RPMI7951 (cell line): ENCODE measurements at places on chromosomes 3 and 15.
A peak's percentile ranks its signal among the peaks of the same experiment; 100 is the strongest.

GRCh38 chr15:78796510-78796909 is 14.8 kb downstream of the ADAMTS7 start:
- no peak for DNase-seq

DNA sequence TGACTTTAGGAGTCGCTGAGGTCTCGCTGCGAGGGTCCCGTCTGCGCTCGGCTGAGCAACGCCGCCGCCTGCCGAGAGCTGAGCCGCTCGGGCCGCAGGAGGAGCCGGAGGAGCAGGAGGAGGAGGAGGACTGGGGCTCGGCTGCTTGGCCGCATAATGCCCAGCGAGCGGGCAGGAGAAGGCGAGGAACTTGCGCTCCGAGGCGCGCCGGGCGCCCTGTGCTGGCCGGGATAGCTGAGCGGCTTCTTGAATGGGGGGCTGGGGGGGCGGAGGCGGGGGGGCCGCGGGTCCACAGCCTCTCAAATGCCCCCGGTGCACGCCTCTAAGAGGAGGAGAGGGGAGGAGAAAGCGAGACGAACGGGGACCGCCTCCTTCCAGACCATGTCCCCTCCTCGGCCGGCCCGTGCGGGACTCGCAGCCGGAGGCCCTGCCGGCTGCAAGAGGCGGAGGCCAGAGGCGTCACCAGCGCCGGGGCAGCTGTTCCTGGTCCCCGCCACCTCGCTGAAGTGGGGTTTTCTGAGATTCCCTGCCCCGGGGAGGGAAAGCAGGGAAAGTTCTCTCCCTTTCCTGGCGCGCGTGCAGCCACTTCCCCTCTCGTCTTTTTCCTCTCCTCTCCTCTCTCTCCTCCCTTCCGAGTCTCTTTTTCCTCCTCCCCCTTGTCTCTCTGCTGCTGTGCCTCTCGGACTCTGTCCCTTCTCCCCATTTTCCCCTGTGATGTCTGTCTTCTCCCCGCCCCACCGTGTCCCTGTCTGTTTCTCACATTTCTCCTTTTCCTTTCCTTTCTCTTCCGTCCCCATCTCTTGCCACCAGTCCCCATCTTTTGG is at the start of gene ADAMTS9:
Gene ADAMTS9, minus strand, starts transcription at position 220 of the 824 bp plus-strand sequence. CDS start 343 bp downstream, outside the sequence.
- peak; percentile 79 for DNase-seq

DNA sequence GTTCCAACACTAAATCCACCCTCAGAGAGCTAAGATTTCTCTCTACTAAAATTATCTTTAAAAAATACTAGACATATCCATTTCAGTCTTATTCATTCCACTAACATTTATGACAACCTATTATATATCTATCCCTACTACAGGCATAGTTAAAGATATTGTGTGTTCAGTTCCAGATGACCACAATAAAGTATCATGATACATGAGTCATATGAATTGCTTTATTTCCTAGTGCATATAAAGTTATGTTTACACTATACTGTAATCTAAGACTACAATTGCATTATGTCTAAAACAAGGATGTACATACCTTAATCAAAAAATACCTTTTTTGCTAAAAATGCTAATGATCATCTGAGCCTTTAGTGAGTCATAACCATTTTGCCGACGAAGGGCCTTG is 19.4 kb downstream of the SHOX2 start:
- DNase-seq: no peak

DNA sequence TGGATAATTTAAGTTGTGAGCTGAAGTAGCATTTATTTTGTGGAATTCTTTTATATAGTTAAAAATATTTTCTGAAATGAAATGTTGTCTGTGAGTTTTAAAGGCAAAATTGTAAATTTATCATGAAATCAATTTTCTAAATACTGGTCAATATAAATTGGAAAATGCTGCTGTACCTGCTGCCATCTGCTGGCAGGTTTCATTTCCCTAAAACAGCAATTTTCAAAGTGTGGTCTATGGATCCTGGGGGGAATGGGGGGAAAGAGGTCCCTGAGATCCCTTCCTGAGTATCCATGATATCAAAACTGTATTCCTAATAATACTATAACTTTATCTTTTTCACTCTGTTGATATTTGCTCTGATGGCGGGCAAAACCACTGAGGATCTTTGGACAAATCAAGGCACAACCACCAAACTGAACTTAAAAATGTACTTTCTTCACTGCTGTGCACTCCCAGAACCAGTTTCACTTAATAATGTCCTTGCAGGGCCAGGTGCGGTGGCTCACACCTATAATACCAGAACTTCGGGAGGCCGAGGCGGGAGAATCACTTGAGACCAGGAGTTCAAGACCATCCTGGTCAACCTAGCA is 17.2 kb upstream of the CCR4 start:
- DNase-seq: peak; percentile 11

- DNase-seq: peak; percentile 51
Measured at GRCh38 chr3:62632510-62633294, 242.5 kb downstream of the CADPS start.

DNA sequence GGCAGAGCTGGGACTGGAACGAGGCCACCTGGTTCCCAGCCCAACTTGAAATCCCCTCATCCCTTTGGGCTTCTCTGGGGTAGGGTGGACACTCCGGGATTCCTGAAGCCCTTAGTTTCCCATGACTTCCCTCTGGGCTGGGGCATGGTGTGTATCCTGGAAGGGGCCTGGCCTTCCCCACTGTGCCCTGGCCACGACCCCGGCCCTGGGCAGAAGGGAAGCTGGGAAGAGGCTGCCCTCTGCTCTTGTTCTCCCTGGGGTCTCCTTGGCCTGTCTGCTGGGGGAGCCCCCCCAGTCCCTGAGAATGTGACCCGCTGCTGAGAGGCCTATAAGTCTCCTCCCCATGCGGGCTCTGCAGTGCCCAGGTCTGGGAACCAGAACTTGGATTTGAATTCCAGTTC is 104.9 kb downstream of the LINGO1 start:
- DNase-seq: no peak

DNA sequence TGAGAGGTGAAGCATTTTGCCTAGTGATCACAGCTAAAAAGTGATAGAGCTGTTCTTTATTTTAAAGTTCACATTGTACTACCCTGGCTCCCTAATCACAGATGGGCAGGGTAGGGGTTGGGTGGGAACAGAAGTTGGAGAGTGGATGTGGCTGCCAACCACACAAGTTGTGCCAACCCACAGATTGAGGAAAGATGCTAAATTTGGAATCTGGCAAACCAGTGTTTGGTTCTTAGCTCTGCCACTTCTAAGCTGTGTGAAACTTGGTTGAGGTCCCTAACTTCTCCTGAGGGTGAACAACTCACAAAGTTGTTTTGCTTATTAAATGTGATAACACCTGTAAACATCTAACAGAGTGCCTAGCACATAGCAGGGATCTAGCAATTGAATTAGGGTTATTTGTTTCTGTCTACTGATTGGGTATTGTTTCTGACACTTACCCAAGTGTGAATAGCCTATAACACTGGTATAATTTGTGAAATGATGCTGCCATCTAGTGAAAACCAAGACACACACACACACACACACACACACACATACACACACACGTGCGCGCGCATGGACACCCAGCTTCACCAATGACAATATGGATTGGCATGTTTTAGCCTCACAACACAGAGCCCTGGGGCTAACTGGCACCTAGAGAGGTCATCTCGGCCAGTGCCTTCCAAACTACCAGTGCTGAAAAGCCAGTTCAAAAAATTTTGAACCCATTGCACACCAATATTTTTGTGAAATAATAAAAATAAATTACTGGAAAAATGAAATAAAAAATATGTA is 25.3 kb downstream of the ADGRG7 start:
- DNase-seq: peak; percentile 79

DNA sequence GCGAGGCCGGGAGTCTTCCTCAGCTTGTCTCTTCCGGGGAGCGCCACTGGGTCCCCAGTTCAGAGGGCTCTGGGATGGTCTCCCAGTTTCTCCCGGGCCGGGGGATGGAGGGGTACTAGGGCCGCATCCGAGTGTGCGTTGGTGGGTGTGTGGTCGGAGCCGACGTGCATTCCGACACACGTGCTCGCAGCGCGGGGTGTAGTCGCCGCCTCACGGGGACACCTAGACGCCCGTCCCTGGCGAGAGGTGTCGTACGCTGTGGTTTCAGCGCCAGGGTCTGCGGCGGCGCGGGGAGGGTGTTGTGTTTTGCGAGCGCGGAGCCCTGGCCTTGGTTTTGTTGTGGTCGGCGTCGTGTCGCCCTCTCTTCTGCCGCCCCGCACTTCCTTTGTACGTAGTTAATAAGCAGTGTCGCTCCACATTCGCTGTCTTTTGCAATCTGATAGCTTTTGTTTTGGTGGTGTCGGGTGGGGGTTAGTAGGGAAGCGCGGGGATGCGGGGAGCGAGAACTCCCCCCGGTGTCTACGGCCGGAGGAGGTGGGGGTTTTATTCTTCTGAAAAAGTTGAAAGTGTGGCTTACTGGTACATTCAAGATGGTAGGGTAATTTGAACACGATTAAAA is 2.2 kb downstream of the IGF1R start:
- no peak for DNase-seq

GRCh38 chr15:26648676-26649075 is 124.2 kb downstream of the GABRB3 start:
- DNase-seq: no peak

DNA sequence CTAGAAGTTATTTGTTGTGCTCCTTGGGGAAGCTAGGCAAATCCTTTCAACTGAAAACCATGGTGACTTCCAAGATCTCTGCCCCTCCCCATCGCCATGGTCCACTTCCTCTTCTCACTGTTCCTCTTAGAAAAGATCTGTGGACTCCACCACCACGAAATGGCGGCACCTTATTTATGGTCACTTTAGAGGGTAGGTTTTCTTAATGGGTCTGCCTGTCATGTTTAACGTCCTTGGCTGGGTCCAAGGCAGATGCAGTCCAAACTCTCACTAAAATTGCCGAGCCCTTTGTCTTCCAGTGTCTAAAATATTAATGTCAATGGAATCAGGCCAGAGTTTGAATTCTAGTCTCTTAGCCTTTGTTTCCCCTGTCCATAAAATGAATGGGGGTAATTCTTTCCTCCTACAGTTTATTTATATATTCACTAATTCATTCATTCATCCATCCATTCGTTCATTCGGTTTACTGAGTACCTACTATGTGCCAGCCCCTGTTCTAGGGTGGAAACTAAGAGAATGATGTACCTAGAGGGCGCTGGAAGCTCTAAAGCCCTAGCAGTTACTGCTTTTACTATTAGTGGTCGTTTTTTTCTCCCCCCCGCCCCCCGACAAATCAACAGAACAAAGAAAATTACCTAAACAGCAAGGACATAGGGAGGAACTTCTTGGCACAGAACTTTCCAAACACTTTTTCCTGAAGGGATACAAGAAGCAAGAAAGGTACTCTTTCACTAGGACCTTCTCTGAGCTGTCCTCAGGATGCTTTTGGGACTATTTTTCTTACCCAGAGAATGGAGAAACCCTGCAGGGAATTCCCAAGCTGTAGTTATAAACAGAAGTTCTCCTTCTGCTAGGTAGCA is 657 bp downstream of the PATL2 start:
- peak; percentile 52 for DNase-seq

GRCh38 chr3:10526366-10526765 is 21.0 kb upstream of the ATP2B2 start:
- DNase-seq: no peak

GRCh38 chr15:50365971-50366370 is 11.0 kb upstream of the GABPB1 start:
- no peak for DNase-seq

- no peak for DNase-seq
Measured at GRCh38 chr3:31188112-31188511, 293.7 kb upstream of the GADL1 start.

GRCh38 chr3:131353016-131353877 is 28.3 kb upstream of the NUDT16 start:
- no peak for DNase-seq

- no peak for DNase-seq
Measured at GRCh38 chr3:42819351-42819965, 10.2 kb downstream of the ACKR2 start.

DNA sequence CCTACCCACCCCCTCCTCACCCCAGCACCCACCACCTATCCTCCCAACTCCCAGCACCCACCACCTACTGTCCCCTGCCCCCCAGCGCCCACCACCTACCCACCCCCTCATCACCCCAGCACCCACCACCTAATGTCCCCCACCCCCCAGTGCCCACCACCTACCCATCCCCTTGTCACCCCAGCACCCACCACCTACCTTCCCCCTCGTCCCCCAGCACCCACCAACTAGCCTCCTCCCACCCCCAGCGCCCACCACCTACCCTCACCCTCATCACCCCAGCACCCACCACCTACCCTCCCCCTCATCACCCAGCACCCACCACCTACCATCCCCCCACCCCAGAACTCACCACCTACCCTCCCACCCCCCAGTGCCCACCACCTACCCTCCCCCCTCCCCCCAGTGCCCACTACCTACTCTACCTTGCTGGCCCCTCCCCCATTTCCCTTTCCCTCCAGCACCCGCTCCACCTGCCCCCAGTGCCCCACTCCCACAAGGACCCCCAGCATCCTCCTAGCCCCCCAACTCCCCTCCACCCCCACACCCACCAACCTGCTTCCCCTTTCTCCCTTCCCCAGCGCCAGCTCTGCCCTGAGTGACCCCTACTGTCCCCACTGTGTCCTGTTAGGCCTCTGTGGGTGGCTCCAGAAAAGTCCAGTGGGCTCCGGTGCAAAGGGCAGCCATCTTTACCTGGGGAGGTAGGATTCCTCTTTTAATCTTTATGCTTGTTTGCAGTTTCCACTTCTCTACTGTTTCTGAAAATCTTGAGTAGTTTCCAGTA is 1.2 kb downstream of the UROC1 start:
- DNase-seq: no peak

GRCh38 chr3:33187368-33187634 is 31.3 kb downstream of the SUSD5 start:
- DNase-seq: peak; percentile 23

- DNase-seq: no peak
Measured at GRCh38 chr3:26967501-26967900, 344.9 kb downstream of the LRRC3B start.

GRCh38 chr15:35439291-35439690 is 106.7 kb downstream of the DPH6 start:
- DNase-seq: peak; percentile 19

DNA sequence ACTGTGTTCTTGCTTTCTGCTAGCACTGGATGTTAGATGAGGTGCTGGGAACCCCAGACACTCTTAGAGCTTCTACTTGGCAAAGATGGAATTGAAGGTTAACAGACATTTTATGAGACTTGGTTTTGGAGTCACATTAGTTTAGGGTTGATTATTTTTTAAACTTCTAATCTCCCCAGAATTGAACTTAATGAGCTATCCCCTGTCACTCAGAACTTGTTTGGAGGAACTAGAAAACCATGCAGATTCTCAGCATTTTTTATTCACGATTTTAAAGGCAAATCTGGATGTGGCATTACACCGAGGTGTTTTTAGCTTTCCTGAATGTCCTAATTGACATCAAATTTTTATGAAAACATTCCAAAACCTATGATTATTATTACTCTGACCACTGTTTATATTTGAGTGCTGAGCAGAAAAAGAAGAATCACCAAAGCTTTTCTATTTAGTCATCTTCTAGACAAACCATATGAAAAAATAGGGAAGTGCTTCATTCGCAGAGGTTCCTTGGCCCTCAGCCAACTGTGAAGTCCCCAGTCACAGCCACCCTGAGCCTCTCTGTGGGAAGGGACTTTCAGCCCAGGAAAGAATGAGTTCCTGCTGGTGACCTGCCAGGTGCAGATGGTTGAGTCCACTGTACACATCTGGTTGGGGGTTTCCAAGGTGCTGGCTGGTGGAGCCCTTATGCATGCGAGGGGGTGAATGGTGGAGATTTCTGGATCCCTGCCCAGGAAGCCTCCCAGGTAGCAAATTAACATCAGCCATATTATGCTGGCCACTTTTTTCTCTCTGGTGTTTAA is 196.0 kb upstream of the TOPAZ1 start:
- peak; percentile 38 for DNase-seq

GRCh38 chr3:108437439-108437838 is 73.0 kb downstream of the MYH15 start:
- no peak for DNase-seq
